ENCODE measurements at places on chromosomes 4 and X. TPM values are rescaled to one million over a fixed set of nuclear protein-coding genes. Genes with fewer than 3 reads are reported as not detected.
A peak's percentile ranks its signal among the peaks of the same experiment; 100 is the strongest.

RASL11B gene
- total RNA-seq: 22.7 TPM

SORCS2 gene
- total RNA-seq: 7.1 TPM

ACOX3 gene
- total RNA-seq: 60.0 TPM

GRCh38 chr4:1323635-1324442, 23.2 kb upstream of the UVSSA start:
- DNase-seq: no peak

GRCh38 chr4:87559090-87559837, 30.1 kb upstream of the SPARCL1 start:
- no peak for DNase-seq

GRCh38 chr4:120018786-120019185, 47.9 kb downstream of the MAD2L1 start:
- no peak for DNase-seq

DNA sequence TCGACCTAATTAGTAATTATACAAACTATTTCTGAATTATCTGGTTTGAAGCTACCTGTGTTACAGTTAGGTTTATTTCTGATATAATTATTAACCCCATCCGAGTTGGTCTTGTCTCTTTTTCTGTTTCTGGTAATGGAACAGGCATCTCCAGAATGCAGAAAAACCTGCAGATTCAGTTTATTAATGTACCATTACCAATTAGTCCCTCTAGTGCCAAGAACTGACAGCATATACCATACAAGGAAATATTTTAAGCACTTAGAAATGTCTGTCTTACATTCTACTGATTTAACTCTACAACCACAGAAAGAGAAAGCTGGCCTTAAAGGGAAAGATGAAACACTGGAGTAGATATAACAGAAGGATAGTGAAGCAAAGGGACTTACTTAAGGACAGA, 570.6 kb downstream of the CENPC start:
- DNase-seq: no peak

DNA sequence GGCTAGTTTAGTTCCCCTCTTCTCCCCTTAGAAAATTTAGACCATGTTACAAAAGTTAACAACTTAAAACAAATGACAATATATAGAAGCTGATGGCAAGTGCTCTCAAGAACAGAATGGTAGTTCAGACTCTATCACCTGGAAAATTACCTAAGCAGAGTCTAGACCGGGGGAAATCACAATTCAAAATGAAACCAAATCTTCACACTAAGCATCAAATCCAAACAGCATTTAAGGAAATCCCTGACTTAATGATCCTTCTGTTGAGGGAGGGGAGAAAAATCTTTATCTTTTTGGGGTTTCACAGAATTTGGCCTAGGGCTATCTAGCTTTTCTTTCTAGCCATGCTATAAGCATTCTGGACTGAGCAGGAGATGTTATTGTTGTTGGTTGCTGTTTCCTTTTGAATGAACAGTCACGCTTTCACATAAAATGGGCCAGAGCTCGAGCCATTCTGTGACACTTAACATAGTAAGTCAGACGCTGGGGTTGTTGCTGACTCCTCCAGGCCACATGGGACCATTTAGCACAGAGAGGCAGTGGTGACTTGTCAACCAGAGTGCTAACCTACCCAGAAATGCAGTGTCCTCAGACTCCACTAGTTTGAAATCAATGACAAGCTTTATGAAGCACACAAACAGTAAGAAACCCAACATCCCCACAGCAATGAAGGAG, 16.0 kb upstream of the LSM6 start:
- no peak for DNase-seq

DNA sequence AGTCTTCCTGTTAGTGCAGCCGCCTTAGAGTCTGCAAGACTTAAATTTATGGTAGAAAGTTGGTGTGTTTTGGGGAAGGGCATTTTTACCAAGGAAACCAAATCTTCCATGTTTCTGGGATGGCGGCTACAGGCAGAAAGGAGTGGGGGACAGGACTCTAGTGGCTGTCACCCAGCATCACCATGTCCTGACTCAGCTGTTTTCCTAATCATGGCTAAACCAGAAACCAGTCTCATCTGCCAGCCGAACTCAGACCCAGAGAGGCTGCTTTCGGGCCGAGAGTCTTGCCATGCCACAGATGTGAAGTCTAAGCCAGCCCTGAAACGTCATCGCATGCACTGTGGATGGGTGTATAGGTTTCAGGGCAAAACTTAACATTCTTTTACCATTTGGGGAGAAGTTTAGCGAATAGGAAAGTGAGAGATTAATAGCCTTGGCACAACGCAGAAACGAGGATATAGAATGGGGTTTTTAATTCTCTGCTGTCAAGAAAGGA, 109.6 kb downstream of the ENPP6 start:
- DNase-seq: no peak

- no peak for DNase-seq
Measured at GRCh38 chr4:108683479-108683878, 33.1 kb downstream of the OSTC start.

DNA sequence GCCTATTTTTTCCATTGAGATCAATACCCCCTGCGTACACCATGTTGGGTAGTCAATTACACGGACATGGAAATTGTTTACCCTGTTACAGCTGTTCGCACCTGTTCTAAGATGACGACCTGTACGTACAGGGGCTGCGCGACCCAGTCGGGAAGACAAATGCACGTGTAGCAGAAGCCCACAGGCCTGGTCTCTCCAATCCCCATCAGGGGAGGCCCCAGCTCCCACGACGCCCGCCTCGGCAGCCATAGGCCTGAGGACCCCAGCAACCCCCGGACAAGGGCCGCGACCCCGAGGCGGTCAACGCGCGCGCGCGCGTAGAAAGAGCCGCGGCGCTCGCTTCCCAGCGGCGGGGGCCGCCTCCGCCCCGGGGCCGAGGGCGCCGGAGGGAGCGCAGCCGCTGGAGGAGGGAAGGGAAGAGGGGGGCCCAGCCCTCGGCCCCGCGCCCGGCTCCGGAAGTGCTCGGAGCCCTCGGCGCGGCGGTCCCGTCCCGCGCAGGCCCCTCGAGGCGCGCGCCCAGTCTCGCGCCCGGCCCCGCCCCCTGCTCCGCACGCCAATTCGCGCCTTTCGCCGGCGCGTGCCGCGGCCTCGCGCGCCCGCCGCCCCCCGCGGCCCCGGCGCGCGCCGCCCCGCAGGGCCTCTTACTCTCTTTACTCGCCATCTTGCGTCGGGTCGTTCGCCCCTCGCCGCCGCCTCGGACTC, 618 bp downstream of the RBBP7 start:
- peak; percentile 73 for DNase-seq

- DNase-seq: no peak
Measured at GRCh38 chr4:166282081-166282770, 409.2 kb downstream of the TLL1 start.
